ENCODE measurements at places on chromosomes 16 and 17.

DNA sequence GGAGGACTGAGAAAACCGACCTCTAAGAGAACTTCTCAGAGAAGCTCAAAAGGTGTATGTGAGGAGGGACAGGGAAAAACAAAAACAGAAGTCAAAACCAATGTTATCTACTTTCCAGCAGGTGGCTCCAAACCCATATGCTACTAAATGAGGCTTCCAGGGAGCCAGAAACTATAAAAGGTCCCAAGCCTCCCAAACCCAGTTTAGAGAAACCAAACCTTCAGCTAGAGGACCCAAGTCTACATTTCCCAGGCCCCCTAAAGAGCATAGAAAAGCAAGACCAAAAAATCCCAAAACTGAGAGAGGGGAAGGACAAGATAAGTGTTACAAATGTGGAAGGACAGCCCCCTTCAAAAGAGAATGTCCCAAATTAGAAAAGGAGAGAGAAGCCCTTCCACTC, 3.7 kb downstream of the HPR start:
- peak; percentile 52 for DNase-seq

GRCh38 chr17:45114117-45114932, 18.0 kb downstream of the PLCD3 start:
- DNase-seq, result no peak

GRCh38 chr17:39107155-39107554, 44.3 kb downstream of the PLXDC1 start:
- DNase-seq, result no peak

DNA sequence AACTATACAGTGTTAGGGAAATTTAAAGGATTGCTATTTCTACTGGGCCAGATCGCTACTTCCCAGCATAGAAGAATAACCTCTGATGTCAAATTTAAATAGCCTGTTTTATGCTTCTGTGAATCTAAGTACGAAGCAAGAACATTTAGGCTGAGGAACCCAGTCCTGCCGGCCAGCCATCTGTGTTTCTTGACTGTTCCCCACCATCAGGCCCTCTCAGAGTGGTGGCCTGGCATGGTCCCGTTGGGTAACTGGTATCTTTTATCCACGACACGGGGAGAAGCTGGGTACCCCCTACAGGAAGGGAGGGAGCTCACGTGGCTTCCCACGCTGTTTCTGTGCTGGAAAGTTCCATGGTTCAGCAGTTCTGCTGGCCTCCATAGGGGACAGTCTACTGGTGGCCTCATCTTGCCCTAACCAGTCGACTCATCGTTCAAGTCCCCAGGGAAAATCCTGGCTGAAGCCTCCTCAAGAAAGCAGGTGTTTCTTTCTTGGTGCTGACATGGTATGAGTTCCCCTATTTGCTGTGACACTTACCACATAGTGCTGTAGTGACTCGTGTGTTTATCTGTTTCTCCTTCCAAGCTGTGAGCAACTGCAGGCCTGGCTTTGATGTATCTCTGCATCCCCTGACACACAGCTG, 201.7 kb upstream of the NLRP1 start:
- peak; percentile 76 for DNase-seq

GRCh38 chr16:505479-506245, 21.9 kb upstream of the CAPN15 start:
- no peak for DNase-seq

- DNase-seq, result peak; percentile 19
Measured at GRCh38 chr17:60744355-60744966, 66.8 kb downstream of the BCAS3 start.

GRCh38 chr16:75114946-75115825, 1.4 kb downstream of the LDHD start:
- DNase-seq, result no peak

- no peak for DNase-seq
Measured at GRCh38 chr17:17241656-17242055, 4.7 kb upstream of the FLCN start.

DNA sequence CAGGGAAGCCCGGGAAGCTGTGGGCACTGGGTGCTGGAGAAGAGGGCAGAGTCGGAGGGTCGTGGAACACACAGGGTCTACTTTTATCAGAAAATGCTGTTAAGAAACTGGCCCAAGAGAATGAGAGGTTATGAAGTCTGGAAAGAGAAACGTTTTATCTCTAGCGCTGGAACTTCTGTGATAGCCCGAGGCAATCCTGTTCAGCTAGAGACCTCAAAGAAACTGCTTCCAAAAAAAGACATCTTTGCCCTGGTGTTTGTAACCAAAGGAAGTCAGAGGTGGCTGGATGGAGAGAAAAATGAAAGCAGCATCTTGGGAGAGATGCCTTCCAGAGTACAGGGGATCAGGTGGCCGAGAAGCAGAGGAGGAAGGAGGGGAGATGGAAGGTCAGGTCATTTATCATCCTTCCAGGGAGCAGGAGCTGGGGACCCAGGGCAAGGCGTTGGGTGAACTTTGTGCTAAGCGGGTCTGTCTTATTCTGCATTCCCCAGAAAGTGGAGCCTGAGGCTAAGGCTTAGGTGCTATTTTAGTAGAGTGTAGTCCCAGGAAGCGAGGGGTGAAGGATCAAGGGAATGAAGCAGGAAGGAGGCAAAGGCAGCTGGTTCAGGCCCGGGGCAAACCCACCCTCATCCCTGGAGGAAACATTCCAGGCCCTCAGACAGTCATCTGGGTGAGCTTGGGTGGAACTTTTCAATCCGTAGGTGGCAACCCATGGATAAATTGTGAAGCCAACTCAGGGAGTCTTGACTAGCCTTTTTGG, 66.5 kb downstream of the MGAT5B start:
- peak; percentile 53 for DNase-seq
